ENCODE measurements at places on chromosomes 12 and 14.

GRCh38 chr12:78951803-78952551 lies 87.4 kb downstream of the SYT1 start:
- peak; percentile 18 for DNase-seq

- DNase-seq: no peak
Measured at GRCh38 chr14:75370416-75371205, 57.2 kb upstream of the JDP2 start.

- no peak for DNase-seq
Measured at GRCh38 chr14:106372870-106373652, 846.7 kb downstream of the TMEM121 start.

- no peak for DNase-seq
Measured at GRCh38 chr12:42002563-42002962, 142.1 kb downstream of the GXYLT1 start.

GRCh38 chr12:113200021-113200797 lies 14.7 kb downstream of the RITA1 start:
- no peak for DNase-seq

DNA sequence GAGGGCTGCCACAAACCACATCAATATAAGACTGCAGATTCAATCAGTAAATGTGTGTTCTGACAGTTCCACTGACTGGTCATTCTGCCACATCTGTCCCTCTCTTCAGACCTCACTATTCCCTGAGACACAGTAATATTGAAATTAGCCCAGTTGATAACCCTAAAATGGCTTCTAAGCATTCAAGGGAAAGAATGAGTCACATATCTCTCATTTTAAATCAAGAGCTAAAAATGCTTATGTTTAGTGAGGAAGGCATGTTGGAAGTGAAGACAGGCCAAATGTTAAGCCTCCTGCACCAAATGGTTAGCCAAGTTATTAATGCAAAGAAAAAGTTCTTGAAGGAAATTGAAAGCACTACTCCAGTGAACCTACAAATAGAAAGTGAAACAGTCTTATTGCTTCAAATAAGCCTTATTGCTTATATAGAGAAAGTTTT lies 24.5 kb upstream of the KIF21A start:
- DNase-seq: no peak

GRCh38 chr14:55347040-55347439 lies 64.6 kb downstream of the ATG14 start:
- no peak for DNase-seq
